Dermis microvascular lymphatic vessel endothelial cell (primary cell): ENCODE measurements at places on chromosomes 12 and 14. TPM values are rescaled to one million over a fixed set of nuclear protein-coding genes. Genes with fewer than 3 reads are reported as not detected.

LTBP2 gene
- total RNA-seq: 15.7 and 22.7 TPM in 2 replicates

GRCh38 chr12:122991623-122992275 lies 11.3 kb downstream of the ARL6IP4 start:
- DNase-seq: no peak

DNA sequence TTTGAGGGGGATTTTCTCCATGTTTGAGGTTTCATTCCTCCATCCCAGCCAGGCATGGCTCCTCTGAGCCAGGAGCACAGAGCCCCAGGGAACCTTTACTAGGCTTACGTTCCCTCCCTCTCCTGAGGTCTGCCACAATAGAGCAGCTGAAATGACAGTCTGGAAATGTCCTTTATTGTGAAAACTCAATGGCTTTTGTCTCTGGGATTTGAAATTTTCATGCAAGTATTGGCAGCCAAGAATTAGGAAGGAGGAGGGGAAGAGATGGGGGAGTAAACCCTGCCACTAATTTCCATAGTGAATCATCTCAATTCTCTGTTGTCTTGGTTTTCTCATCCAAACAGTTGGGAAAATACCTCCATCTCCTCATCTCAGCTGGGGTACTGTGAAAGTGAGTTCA lies 2.6 kb upstream of the PLEKHG3 start:
- no peak for DNase-seq

CHGA gene
- not detected in 2 replicates for total RNA-seq

DNA sequence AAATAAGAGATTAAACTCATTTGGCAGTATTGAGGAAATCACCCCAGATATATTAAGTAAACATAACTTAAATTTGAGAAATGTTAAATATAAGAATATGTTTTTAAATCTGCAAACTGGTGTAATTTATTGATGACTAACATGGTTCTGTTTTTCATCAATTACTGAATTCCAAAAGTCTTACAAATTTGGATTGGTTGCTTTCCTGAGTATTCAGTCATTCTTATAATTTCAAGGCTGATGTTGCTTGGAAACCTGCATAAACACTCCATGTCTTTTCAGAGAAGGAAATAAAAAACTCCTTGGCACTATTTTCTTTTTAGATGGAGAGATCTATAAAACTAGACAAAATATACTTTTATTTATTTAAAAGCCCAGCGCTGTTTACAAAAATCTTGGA lies 71.7 kb downstream of the NOVA1 start:
- DNase-seq: no peak

IFNG gene
- not detected in 2 replicates for total RNA-seq

DNA sequence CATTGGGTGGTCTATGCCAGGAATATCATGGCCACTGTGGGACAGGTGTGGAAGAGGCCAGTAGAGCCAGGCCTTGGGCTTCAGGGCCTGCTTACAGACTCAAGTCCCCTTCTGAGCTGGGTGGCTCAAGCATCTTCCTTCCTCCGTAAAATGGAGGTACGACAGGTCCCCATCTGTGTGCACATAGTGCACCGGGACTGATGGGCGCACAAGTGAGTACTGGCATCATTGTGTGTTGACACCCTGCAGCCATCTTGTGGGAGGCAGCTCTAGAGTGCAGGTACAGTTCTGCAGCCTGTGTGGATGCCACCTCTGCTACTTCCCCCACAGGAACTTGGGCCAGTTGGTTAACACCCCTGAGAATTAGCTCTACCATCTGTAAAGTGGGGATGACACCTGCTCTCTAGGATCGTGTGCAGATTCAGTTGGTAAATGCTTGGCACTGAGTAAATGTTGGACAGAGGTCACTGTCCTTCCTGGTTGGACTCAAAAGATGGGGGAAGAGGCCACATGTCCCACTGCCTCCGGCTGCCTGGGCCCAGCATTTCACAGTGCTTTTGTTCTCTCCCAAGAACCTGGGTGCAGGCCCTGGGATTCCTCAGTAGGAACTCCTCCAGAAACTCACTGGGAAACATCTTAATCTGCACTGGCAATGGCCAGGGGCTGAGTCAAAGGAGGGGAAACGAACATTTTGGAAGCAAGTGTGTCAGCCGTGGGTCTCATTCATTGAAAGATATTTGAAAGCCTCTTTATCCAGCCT lies 70.6 kb downstream of the C14orf132 start:
- no peak for DNase-seq

DNA sequence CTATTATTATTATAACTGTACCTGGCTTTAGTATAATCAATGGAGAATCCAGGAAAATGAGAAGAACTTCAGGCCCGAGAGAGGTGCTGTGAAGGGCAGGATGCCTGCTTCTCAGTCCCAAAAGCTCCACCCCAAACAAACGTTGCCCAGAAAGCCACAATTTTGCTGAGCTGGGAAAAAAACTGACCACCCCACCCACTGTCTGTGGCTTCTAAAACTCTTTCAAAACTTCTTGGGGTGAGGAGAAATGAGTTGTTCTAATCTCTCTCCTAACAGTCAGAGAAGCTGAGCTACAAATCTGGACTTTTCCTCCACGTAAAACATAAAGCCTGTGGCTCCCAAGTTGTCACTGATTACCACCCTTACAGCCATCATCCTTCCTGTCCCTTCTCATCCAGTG lies 13.4 kb downstream of the VDR start:
- no peak for DNase-seq
